ENCODE measurements at places on chromosomes 4 and X. TPM values are rescaled to one million over a fixed set of nuclear protein-coding genes. Genes with fewer than 3 reads are reported as not detected.

DNA sequence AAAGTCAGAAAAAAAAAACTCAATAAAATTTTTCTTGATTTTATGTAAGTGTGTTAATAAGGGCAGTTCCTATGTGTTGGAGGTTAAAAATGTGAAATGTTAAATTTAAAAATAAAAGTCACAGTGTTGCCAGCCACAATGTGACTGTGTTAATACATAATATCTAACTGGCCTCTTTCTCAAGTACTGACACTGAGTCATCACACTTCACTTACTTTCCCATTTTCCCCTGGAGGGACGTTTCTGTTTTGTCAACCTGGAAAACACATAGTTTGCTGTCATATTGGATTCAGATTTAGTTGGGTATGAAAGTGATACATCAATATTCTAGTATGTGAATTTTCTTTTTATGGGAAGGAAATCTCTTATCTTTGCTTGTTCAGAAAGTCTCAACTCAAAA lies 46.4 kb downstream of the ARHGEF38 start:
- DNase-seq, result no peak

DNA sequence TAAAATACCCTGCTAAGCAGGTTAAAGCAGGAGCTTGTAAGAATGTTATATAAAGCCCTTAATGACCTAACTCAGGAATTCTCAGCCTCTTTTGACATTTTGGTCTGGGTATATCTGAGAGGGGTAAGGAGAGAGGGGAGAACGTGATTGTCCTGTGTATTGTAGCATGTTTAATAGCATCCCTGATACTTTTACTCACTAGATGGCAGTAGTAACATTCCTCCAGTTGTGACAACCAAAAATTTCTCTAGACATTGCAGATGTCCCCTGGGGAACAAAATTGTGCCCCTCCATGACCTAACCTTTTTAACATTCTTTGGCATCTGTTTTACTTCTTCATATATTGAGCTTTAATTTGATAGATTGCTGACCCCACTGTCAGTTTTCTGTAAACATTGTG lies 17.9 kb downstream of the SMARCA5 start:
- DNase-seq, result peak; percentile 4

The PDZD4 gene
- polyA plus RNA-seq, result 0.03 TPM

The UBE2K gene
- polyA plus RNA-seq, result 81.0 TPM

DNA sequence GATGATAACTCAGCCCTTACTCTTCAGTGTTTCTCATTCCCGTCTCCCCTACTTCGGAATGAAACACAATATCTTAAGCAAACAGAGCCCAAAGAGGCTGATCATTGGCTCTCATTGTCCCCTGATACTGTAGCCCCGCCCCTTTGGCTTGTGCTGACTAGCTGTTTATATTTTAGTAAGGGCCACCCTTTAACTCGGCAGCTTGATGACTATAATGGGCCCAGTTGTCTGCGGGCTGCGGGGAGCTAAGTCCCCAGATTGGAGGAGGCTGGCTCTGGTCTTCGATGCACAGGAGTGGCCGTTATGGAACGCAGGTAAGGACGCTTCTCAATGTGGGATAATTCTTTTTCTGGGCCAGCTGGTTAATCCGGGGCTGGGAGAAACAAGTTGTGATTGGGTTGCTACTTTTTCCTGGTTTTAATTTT lies at the start of gene TRIM2:
Gene TRIM2 (plus strand): TSS at position 197 of the 425 bp plus-strand sequence. CDS start 88 bp downstream, at position 285.
- DNase-seq, result peak; percentile 71

DNA sequence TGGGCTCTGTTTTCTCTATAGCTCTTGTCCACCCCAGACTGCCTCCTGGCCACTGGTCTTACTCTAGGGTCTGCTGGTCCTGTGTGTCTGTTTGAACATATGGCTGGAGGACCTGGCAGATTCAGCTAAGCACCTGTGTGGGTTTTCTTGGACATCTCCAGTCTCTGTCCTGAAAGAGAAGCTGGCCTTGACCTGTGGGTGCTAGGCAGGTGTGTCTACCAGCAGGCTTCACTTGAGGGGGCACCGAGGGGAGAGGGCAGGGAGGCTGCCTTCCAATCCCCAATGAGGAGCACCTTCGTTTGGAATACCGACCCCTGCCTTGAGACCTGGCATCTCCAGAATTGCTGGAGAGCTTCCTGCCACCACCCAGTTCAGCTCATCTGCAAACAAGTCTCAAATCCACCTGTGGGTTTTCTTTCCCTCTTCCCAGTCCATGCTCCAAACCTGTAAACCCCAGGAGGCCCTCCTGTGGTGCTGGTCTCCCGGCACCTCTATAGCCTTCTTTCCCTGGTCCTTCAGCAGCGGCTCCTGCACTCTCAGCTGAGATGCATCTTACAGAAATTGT lies 45.2 kb downstream of the HTRA3 start:
- DNase-seq, result no peak

Measured in HepG2 (cell line).